ENCODE measurements at places on chromosomes 7 and 10. TPM values are rescaled to one million over a fixed set of nuclear protein-coding genes. Genes with fewer than 3 reads are reported as not detected.

NPY4R gene
- 0.17 TPM for total RNA-seq

PNLIP gene
- total RNA-seq = not detected

NME8 gene
- not detected for total RNA-seq

DNAJC9 gene
- total RNA-seq = 47.8 TPM

UBE3C gene
- total RNA-seq = 94.4 TPM

MTERF1 gene
- 11.0 TPM for total RNA-seq

DNA sequence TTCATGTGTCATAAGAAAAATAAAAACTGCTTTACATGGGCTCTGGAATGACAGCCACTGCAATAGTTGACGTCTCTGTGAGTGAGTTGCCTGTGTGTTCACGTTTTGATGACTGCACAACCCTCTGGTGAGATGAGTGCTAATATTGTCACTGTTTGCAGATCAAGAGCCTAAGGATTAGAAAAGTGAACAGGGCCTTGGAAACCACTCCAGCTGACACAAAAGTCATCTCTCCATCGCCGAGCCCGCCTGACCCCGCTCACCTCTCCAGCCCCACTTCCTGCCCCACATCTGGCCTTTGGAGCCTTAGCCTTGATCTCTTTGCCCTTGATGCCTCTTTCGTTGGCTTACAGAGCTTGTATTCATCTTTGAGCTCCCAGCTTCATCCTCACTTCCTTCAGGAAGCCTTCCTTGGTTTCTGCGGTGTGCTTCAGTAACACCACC lies 351.7 kb downstream of the TCERG1L start:
- no peak for DNase-seq

- DNase-seq = no peak
These were observed 46.6 kb downstream of the RSU1 start for GRCh38 chr10:16770670-16771069.

- DNase-seq = no peak
These were observed 552.8 kb downstream of the ANKRD7 start for GRCh38 chr7:118777308-118777707.

- no peak for DNase-seq
These were observed 40.2 kb downstream of the VWA2 start for GRCh38 chr10:114279289-114279688.

- DNase-seq = peak; percentile 70
These were observed 110.1 kb upstream of the KLF6 start for GRCh38 chr10:3895045-3895631.

DNA sequence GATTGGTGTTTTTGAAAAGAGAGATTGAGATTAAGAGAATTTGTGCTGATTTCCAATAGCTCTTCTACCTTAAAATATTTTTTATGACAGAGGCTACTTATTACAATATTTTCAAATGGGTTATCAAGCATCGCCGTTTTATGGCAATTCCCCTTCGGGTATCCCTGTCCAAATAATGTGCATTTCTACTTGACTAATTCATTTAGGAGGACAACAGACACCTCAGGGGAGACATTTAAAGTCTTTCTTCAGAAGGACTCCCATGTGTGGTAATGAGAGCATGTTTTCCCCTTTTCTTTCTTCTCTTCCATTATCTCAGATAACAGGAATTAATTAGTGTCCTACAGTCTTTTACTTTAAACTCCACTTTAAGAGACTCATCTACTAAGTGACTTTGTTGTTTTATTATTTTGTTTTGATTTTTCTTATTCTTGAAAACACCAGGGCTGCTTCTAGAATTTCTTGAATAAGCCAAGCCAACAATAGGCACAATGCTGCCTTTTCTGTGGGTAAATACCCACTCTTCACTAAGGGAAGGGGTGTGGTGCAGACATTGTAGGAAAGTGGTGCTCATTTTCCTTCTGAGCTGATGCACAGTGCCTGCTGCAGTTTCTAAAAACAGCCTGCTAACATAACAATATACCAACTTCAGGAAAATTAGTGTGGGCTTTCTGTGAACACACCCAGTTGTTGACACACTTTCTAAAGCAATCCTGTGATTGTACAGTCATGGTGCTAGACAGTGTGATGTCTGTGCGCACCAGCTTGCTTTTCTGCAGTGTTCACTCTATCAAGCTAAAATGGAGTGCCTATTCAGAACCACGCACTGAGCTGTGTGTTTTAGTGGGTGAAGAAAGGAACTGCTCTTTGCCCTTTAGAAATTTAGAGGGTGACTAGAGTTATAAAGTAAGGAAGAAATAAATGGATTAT lies 597.7 kb downstream of the NRG3 start:
- DNase-seq = no peak

- no peak for DNase-seq
These were observed 126.6 kb downstream of the PCLO start for GRCh38 chr7:83036130-83036529.

- DNase-seq = no peak
These were observed 79.3 kb downstream of the REEP3 start for GRCh38 chr10:63600540-63600939.

Measured in foreskin keratinocyte (primary cell).